Activated T-cell treated with anti-CD3 and anti-CD28 coated beads for 4 hours (primary cell): ENCODE measurements at places on chromosomes 16 and 17.

DNA sequence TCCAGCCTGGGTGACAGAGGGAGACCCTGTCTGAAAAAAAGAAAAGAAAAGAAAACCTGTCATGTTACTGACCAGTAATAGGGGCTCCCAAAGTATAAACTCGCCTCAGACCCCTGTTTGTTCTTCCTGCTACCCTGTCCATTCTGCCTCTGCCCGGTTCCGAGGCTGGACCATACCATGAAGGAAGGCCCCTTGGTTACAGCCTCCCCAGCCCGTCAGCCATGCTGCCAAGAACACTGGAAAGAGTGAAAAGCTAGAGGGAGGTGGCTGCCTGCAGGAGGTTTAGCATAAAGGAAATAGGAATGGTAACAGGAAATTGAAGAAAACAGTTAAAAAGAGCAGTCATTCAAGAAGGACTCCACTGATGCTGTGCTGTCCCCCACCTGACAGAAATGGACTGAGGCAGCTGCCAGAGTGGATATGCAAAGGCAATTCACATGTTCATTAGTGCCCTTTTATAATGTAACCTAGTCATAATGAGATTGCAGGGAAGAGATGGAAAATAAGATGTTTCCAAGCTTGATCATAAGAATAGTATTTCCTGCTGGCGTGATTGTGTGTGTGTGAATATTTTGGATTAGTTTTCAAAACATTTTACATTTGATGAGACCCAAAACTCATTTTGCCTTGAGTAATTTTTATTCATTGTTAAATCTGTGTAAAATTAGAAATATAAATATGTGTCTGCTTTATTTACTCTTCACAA is 102.6 kb downstream of the GOSR1 start:
- DNase-seq = no peak

DNA sequence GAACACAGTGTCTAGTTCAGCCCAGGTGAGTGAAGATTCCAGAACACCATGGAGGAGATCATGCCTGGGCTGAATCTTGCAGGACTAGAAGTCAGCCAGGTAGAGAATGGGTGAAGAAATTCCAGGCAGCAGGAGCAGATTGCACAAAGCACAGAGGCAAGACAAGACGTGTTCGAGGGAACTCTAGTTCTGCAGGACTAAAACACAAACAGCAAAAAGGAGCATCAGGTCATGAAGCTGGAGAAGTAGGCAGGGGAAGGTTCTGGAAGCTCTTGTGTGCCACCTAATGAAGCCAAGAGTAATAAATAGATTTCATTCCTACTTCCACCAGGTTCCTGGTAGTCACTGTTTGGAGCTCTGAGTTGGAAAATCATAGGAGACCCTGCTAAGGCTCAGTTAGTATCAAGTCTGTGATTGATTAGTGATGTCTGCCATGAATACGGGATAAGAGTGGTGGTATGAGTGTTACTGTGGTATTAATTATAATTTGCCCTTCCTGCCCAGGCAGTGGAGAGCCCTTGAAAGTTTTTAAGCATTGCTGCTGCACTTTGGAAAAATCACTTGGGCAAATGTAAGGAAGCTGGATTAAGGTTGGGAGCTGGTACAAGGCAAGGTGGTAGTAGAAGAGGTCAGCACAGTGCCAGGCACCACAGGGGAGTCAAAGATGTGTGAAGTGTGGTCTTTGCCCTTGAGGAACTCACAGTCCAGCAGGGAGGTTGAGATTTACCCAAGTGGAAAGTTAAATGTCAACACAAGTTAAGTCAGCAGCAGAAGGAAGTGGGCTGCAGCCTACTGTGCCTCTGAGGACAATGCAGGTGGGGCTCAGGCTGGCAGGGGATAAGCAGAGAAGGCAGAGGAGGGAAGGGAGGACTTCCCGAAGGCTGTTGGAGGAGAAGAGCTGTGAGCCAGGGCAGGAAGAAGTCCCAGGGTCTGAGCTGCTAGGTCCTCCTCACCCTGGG is 13.5 kb upstream of the FOXN1 start:
- DNase-seq = no peak

DNA sequence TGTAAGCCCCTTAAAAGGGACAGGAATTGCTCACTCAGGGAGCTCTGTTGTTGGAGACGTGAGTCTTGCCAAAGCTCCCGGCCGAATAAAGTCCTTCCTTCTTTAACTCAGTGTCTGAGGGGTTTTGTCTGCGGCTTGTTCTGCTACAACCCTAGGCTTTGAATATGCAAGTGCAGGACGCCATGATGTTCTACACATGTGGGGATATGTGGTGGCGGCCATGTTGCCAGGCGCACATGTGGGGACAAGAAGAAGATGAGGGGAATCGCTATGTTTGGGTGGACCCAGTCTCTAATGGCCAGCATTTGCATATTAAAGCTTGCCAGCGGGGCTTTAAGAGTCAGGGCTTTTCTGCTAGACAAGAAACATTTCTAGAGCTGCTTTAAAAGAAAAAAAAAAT is 96.8 kb upstream of the CA10 start:
- DNase-seq = no peak

- no peak for DNase-seq
These were observed 166.9 kb downstream of the CDH13 start for GRCh38 chr16:82793528-82794245.

GRCh38 chr16:5020551-5020950 is 13.2 kb downstream of the NAGPA start:
- no peak for DNase-seq

DNA sequence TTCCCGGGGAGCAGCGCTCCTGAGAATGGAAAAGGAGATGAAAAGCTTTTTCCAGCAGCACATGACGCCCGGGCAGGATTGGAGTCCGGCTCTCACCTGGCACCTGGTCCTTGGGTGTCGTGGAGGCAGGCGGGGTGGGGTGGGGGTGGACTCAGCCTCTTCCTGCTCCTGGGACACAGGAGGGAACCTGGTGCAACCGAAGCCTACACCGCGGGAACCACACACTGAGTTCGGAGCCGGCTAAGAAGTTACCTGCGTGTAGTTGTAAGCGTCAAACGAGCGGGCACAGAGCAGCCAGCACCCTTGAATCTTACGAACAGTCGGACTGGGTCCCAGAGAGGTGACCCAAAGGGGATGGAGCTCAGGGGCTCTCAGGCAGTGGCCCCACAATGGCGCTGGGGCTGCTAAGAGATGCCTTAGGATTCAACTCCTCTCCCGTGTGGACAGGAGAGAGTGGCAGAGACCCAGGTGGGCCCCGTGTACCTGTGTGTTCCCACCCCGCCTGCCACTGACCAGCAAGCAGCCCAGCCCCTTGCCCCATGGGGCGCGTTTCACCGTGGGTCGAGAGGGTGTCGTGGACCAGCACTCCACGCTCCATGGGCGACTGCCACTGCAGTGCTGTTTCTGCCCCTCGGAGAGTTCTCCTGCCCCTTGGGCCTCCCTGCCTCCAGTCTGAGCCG is 105.8 kb upstream of the METRNL start:
- no peak for DNase-seq

- no peak for DNase-seq
These were observed 4.8 kb upstream of the ATP2A3 start for GRCh38 chr17:3968886-3969524.

GRCh38 chr17:35708149-35708548 is 23.3 kb upstream of the RASL10B start:
- no peak for DNase-seq

- no peak for DNase-seq
These were observed 91.5 kb downstream of the SNX11 start for GRCh38 chr17:48198950-48199541.

GRCh38 chr17:67328026-67328425 is 38.4 kb downstream of the PSMD12 start:
- no peak for DNase-seq

GRCh38 chr17:78127888-78128550 is 536 bp downstream of the TMC6 start:
- no peak for DNase-seq

DNA sequence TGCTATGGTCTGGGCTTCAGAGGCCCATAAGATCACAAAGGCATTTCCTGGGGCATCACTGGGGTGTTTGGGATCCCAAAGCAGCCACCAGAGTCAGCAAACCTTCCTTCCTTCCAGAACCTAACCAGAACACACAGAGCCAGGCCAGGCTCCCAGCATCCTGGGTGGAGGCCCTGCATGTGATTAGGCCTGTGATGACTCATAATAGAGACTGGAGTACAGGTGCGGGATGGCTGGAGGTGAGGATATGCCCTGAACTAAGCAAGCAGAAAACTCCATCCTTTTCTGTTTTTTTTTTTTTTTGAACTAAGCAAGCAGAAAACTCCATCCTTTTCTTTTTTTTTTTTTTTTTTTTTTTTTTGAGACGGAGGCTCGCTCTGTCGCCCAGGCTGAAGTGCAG is 17.7 kb upstream of the GFOD2 start:
- DNase-seq = no peak

DNA sequence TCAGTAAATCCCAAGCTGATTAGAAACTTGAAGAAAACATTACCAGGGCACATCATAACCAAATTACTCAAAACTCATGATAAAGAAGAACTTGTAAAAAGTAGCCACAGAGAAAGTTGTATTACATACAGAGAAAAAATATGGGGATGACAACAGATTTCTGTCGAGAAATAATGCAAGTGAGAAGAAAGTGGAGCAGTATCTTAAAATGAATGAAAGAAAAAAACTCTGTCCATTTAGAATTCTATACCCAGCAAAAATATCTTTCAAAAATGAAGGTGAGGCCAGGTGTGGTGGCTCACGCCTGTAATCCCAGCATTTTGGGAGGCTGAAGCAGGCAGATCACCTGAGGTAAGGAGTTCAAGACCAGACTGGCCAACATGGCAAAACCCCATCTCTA is 165.9 kb downstream of the PARN start:
- no peak for DNase-seq

- DNase-seq = no peak
These were observed 208.4 kb upstream of the IRX5 start for GRCh38 chr16:54722210-54722676.

DNA sequence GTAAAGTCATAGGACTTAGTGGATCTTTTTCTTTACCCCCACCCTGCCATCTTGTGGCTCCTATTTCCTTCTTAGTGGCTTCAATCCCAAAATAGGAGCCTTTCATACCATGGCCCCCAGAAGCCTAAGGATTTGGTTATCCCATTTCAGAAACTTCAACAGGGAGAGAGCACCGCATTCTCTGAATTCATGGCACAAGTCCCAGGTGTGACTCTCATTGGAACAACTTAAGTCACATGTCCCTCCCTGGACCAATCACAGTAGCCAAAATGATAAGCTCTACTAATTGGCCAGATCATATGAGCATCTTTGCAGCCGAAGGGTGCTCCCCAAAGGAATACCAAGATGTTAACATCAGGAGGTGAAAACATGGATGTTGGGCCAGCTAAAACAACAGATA is 43.2 kb downstream of the AXIN2 start:
- no peak for DNase-seq

DNA sequence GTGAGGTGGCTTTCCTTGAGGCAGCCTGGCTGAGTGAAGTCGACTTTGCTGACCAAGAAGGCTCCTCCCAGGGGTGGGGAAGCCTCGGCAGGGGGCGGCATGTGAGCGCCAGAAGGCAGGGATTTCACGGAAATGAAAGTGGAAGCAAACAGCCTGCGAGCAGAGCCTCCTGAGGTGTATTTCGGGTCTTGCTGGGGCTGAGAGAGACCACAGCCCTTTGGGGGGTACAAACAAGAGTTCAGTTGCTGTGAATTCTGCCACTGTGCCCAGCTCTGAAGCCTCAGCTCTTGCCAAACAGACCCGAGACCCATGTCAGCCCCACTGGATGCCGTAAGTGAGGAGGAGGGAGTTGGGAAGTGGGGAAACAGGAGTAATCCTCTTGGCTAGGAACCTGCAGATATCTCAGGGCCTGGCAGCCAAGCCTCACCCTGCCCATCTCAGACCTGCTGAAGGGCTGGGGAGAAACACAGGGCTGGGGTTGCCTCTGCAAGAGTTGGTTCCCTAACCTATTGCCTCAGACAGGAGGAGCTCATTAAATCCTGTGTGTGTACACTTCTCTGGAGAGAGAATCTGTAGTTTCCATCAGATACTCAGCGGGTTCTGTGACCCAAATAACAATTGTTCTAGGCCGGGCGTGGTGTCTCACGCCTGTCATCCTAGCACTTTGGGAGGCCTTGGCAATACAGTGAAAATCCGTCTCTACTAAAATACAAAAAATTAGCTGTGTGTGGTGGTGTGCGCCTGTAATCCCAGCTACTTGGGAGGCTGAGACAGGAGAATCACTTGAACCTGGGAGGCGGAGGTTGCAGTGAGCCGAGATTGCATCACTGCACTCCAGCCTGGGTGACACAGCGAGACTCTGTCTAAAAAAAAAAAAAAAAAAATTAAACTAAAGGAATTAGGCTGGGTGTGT is at the start of gene IFI35:
TSS of gene IFI35 (plus strand) at position 146 of the 913 bp plus-strand sequence. CDS start at position 310, 164 bp downstream.
- peak; percentile 78 for DNase-seq

DNA sequence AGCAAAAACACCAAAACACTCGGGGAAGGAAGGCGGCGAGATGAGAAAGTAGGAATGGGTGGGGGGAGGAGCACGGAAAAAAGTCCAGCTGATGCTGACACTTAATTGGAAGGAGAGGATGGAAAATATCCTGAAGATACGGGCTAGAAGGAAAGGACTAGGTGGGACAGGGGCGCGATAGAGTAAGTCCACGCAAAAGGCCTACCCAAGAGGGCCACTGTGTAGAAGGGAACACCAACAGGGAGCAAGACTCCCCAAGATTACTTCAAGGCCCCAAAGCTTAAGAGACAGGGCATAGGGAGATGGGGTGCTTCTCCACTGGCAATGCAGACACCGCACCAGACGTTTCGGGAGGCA is 736 bp downstream of the APPBP2 start:
- no peak for DNase-seq

- DNase-seq = no peak
These were observed 20.8 kb upstream of the ATP5MC1 start for GRCh38 chr17:48871551-48872351.

- DNase-seq = no peak
These were observed 4.0 kb downstream of the BHLHA9 start for GRCh38 chr17:1274245-1274608.

GRCh38 chr17:39623356-39623950 is 3.3 kb upstream of the PPP1R1B start:
- DNase-seq = peak; percentile 81

DNA sequence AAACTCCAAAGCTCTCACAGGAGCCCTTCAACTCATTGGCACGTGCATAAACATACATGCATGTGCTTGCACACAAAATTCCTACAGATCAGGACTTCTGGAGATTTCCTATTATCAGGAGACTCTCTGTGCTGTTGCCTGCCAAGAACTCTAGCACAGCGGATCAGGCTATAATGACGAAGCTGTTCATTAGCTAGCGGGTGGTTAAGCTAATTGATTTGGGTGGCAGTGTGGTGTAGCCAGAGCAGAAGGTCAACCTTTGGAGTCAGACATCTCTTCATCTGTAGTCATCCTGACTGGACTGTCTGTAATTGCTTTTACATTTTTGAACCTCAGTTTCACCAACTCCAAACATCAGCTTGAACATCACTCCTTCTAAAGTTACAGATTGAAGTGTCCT is 69.0 kb downstream of the KIF2B start:
- no peak for DNase-seq

GRCh38 chr16:89080196-89080853 is 13.3 kb upstream of the ACSF3 start:
- no peak for DNase-seq

- DNase-seq = no peak
These were observed 242.6 kb upstream of the CIBAR2 start for GRCh38 chr16:85354686-85355514.
